ENCODE measurements at places on chromosomes 5 and 9.

GRCh38 chr5:62506659-62507460 lies 71.8 kb upstream of the LRRC70 start:
- no peaks in the 10 kb centered on the region for H3K27me3 ChIP-seq
- no peak overlapping the region for H3K4me3 ChIP-seq

DNA sequence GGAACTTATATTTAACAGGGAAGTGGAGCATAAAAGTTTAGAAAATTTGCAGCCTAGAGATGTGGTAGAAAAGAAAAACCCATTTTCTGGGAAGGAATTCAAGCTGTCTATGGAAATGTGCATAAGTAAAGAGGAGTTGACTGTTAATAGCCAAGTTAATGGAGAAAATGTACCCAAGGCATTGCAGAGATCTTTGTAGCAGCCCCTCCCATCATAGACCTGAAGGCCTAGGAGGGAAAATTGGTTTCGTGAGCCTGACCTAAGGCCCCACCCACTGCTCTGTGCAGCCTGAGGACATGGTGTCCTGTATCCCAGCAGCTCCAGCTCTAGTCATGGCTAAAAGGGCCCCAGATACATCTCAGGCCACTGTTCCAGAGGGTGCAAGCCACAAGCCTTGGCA lies 772.4 kb upstream of the RIOK2 start:
- H3K4me1 ChIP-seq = no peaks in the 10 kb centered on the region
- DNase-seq = no peak
- no peaks in the 10 kb centered on the region for H3K27me3 ChIP-seq
- no peaks in the 10 kb centered on the region for H3K36me3 ChIP-seq
- no peak overlapping the region for H3K27ac ChIP-seq
- no peak overlapping the region for H3K4me3 ChIP-seq

GRCh38 chr5:143345671-143346440 lies 57.6 kb downstream of the NR3C1 start:
- H3K27ac ChIP-seq = no peak overlapping the region
- peaks cover 15% of the 10 kb centered on the region for H3K4me1 ChIP-seq
- DNase-seq = no peak

GRCh38 chr9:17138503-17138902 lies 3.7 kb downstream of the CNTLN start:
- no peak overlapping the region for H3K27ac ChIP-seq
- H3K4me3 ChIP-seq = no peak overlapping the region
- no peak for DNase-seq

DNA sequence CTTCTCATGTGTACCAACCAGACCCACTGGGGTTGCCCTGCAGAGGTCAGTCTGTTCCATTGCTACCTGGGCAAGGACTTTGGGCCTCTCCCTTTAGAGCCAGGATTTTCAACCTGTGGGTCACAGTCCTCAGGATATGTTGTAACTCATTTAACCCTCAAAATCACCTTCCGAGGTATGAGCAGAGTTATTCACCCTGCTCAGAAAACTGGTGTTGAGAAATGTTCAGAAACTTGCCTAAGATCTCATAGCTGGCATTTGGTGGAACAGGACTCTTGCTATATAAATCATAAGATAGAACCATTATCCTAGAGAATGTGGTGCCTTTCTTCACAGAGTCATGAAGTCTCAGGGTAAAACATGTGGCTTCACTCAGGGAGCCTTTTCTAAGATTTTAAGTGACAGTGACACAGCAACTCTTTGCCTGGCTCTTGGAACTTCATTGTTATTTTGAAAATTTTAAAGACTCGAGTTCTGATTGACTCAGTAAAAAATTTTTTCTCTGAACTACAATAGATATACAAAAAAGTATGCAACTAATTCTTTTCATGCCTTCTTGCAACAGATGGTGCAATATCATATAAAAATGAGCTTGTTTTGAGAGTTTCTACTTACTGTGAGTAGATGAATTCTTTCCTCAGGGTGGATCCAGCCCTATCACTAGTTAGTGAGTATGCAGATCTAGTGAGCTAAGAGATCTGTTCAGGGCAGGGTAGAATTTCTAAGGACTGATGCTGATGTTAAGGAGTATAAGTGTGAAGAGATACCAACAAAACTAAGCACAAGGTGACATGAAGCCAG lies 29.5 kb downstream of the CAST start:
- no peak overlapping the region for H3K4me3 ChIP-seq
- H3K36me3 ChIP-seq = no peaks in the 10 kb centered on the region
- H3K27me3 ChIP-seq = no peaks in the 10 kb centered on the region
- H3K4me1 ChIP-seq = no peaks in the 10 kb centered on the region

GRCh38 chr5:124796495-124796894 lies 50.1 kb upstream of the ZNF608 start:
- peaks cover 14% of the 10 kb centered on the region for H3K4me1 ChIP-seq
- no peak overlapping the region for H3K27ac ChIP-seq
- no peaks in the 10 kb centered on the region for H3K36me3 ChIP-seq
- H3K4me3 ChIP-seq = no peak overlapping the region
- no peaks in the 10 kb centered on the region for H3K27me3 ChIP-seq
- no peak for DNase-seq

GRCh38 chr9:27472195-27472594 lies 51.9 kb upstream of the IFNK start:
- no peaks in the 10 kb centered on the region for H3K27me3 ChIP-seq
- peaks cover 4% of the 10 kb centered on the region for H3K4me1 ChIP-seq
- no peaks in the 10 kb centered on the region for H3K36me3 ChIP-seq
- no peak overlapping the region for H3K4me3 ChIP-seq

GRCh38 chr5:159704160-159704559 lies 212.1 kb upstream of the ADRA1B start:
- H3K27ac ChIP-seq = no peak overlapping the region
- H3K27me3 ChIP-seq = no peaks in the 10 kb centered on the region
- no peaks in the 10 kb centered on the region for H3K4me1 ChIP-seq
- H3K4me3 ChIP-seq = no peak overlapping the region

Measured in body of pancreas (tissue), 4 donors.